Heart left ventricle (tissue), 16 donors: ENCODE measurements at places on chromosomes 12 and 14. TPM values are rescaled to one million over a fixed set of nuclear protein-coding genes. Genes with fewer than 3 reads are reported as not detected.
A peak's percentile ranks its signal among the peaks of the same experiment; 100 is the strongest.

The PPP2R5E gene
- 44.2 TPM for total RNA-seq

The KRT3 gene
- not detected for total RNA-seq

- no peak for DNase-seq
These were observed 1022.9 kb downstream of the SLC6A15 start for GRCh38 chr12:83889745-83890144.

DNA sequence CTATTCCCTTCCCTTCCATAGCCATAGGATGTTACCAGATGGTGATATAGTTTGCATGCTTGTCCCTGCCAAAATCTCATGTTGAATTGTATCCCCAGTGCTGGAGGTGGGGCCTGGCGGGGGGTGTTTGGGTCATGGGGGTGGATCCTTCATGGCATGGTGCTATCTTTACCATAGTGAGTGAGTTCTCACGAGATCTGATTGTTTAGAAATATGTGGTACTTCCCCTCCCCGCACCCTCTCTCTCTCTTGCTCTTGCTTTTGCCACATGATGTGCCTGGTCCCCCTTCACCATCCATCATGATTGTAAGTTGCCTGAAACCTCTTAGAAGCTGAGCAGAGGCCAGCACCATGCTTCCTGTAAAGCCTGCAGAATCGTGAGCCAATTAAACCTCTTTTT is 181.3 kb downstream of the CAND1 start:
- no peak for DNase-seq

The CLEC12A gene
- total RNA-seq = not detected

DNA sequence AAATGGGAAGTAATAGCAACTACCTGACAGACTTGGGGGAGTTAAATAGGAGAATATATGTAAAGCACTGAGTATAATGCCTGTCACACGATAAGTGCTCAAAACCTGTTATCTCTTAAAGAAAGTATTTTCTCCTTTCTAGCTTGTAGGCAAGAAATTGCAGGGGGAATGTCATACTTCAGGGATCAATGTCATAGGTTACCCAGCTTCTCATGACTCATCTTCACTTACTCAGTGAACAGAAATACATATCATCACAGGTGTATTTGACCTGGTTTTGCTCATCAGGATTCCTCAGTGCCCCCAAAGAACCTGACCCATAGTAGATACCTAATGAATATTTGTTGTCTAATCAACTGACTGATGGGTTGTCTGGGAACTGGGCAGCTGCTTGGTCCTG is 285.0 kb upstream of the ATP2B1 start:
- no peak for DNase-seq

DNA sequence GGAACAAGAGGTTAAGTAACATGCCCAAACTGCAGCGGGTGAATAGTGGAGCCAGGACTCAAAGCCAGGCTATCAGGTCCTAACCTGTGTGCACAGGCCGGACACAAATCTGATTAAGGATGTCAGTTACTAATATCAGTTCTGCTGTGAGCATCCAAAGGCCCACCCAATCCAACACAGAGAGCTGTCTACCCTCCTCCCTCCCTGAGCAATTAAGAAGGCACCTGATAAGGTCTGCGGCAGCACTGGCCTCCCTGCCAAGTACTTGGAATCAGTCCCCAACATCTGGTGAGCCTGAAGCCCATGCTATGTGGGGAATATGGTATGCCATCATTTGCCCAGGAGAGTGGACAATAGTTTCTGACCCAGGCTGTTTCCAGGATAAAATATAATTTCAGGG is 3.9 kb downstream of the HEBP1 start:
- no peak for DNase-seq

The PARP2 gene
- 16.4 TPM for total RNA-seq

DNA sequence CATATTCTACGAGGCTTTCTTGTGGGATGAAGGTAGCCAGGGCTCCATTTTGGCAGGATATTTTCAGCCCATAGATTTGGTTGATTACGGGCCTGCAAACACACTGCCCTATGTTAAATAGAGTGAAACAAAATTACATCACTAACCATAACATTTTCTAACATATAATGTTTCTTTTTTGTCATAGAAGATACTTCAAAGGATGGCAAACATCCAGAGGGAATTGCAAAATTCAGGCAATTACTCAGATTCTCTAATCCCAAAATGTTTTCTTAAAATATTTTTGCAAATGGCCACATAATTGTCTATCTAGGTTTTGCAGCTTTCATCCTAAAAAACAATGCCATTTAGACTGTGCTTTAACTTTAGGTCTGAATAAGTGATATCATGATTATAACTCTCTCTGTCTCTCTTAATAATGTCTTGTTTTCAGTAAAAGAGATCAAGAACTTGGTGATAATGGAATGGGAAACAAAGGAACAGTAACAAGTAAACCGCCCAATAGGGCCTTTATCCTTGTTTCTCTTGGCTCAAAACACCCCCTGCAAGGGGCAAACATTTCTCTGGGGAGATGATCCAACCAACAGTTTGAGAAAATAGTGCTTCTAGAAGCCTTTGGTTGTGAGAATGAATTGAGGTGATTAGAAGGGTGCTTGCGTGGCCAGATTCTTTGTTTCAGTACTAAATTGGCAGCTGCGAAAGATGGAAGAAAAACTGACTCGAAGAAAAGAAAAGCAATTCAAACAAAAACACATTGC is 54.4 kb upstream of the BTG1 start:
- DNase-seq = no peak

DNA sequence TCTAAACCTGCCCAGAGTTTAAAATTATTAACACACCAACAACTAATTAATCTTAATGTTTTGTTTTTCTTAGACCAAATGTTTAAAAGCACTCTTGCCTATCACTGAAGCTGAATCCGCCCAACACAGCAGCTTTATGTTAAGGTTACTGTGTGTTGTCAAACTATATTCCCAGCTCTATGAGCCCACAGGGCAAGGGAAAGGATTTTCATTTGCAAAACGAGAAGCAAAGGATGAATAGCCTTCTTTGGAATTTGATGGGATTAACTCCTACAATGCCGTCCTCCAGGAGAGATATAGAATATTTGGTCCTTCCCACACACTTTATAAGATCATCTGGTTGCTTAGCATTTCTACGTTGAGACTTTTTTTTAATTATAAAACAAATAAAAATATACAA is 43.7 kb downstream of the DUSP16 start:
- DNase-seq = no peak

DNA sequence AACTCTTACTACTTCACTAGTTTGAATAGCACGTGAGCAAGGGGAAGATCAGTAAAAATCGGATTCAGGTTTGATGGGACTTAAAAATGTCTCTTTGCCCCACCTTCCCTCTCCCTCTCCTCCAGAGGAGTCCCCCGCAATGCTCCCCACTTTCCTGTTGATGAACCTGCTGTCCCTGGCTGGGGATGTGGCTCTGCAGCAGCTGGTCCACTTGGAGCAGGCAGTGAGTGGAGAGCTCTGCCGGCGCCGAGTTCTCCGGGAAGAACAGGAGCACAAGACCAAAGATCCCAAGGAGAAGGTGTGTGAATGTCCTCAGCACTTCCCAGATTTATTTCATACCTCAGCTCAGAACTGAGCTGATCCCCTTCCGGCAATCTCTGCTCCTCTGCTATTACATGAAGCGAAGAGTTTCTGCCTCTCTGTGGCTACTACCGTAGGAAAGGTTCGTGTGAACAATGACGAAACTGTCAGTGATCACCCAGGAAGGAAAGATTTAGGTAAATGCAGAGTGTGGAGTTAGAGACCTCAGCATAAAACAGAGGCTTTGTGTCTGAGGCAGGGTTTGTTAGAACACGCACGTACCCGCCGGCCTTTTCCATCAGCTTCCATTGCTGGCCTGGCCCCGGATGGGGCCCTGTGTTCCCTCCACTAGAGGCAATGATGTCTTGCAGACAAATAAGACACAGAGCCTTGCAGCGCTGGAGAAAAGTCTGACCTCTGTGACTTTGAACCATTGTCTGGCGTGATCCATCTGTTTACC is 7.4 kb upstream of the GAPDH start:
- no peak for DNase-seq

DNA sequence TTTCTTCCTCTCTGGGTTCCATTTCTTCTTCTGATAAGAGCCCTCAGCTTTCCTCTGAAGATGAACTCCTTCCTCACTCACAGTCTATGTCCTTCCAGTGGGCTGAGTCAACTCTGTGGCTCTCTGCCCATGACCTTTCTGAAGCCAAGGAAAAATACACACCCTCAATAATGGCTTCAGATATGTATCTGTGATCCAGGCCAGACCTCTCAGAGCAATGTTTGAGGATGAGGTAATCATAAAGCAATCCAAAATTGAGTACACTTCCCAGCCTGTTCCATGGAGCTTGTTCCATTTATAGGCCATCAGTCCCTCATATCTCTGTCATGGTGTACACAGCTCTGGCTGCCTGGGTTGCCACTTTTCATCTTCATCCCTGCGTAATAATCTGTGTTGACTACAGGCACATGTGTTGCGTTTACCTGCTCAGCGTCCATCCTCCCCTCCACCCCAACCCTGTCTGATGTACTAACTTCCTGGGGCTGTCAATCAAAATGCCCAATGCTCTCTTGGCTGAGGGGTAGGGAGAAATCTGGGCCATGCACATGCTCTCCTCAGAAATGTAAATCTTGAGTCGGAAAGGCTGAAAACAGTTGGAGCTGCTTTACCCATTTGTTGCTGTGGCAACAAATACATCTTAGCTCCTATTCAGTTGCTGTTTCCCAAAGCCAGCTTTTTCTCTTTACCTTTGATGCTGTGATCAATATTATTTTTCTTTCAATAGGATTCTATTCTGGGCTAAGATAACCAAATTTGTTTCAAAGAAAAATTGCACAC is 377.8 kb upstream of the TMEM132C start:
- DNase-seq = peak; percentile 26

DNA sequence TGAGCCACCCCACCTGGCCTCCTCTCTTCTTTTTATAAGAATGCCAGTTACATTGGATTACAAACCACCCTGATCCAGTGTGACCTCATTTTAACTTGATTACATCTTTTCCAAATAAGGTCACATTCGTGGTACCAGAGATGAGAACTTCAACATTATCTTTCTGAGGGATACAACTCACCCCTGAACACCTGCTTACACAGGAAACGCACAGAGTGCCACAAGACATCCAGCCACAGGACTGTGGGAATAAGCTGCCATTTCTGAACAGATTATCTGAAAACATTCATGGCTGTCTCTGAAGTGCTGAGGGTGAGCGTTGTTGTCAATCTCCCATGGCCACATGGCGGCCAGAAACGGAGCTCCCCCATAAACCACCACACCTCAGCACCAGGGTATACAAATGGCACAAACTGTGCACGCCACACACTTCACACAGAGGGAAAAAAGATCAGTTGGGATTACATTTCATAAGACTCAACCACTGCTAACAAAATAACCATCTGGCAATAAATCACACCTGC is 23.7 kb downstream of the FOXN3 start:
- no peak for DNase-seq
